Stimulated activated CD4-positive, alpha-beta T cell treated with anti-CD3 and anti-CD28 coated beads, Interleukin-2, amount 100 ng/mL, for 4 hours (primary cell): ENCODE measurements at places on chromosomes 4 and X.

DNA sequence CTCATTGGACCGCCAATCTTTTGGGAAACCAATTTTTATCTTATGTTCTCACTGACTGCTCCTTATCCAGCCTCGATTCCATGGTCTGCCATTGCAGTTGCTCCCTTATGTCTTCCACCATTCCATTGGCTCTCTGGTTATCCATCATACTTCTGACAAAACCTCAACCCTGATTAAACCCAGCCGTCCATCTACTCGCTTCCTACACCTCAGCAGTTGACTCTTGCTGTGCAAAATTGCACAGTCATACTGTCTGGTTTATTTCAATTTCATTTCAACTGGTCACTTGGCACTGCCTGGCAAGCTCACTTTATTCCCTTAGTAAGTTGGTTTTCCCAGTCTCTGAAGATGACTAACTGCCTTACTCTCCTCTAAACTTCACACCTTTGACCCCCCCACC, 26.2 kb downstream of the ARL9 start:
- DNase-seq: no peak

DNA sequence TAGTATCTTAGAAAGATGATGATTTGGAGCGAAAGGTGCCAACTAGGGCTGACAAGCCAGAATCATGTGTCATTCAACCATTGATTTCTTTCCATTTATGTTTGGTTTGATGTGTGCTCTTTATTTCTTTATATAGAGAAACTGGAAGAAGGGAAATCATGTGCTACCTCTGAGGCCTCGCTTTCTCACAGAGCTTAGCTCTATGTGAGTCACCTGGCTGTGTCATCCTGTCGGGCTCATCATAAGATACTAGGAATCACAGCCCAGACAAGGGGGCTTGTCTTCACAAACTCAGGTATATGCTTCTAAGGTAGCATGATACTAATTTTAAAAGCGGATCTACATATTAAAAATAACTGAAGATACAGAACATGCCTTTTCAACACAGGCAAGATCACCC, 81.7 kb upstream of the GPM6B start:
- DNase-seq: no peak

GRCh38 chr4:78179196-78179595, 122.1 kb downstream of the FRAS1 start:
- no peak for DNase-seq

GRCh38 chr4:7853271-7853670, 86.4 kb downstream of the AFAP1 start:
- DNase-seq: no peak

GRCh38 chr4:22454955-22455354, 60.9 kb downstream of the ADGRA3 start:
- no peak for DNase-seq

DNA sequence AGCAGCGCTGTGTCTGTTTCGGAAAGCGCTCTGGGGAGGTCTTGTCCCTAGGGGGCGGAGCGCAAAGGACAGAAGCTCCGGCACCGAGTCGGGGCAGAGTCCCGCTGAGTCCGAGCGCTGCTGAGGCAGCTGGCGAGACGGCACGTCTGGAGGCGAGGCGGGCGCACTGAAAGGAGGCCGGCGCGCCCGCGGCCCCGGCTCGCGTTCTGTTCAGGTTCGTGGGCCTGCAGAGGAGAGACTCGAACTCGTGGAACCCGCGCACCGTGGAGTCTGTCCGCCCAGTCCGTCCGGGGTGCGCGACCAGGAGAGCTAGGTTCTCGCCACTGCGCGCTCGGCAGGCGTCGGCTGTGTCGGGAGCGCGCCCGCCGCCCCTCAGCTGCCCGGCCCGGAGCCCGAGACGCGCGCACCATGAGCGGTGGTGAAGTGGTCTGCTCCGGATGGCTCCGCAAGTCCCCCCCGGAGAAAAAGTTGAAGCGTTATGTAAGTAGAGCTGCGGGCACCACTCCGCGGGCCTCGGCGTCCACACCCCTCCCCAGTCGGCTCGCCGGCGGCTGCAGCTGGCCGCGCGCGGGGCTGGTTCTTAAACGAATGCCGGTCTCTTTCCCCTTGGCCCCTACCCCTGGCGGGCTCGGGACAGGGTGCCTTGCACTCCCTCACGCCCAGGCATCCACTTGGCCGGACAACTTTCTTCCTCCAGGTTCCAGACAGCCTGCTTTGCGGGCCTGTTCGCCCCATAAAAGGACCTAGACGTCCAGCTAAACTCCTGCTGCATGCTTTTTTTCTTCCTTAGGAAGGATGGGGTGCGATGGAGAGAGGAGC, at the start of gene GAB1:
TSS of gene GAB1 (plus strand) at position 96 of the 819 bp plus-strand sequence. CDS start at position 409, 313 bp downstream.
- no peak for DNase-seq

GRCh38 chrX:39944416-39944815, 153.3 kb downstream of the BCOR start:
- DNase-seq: no peak

DNA sequence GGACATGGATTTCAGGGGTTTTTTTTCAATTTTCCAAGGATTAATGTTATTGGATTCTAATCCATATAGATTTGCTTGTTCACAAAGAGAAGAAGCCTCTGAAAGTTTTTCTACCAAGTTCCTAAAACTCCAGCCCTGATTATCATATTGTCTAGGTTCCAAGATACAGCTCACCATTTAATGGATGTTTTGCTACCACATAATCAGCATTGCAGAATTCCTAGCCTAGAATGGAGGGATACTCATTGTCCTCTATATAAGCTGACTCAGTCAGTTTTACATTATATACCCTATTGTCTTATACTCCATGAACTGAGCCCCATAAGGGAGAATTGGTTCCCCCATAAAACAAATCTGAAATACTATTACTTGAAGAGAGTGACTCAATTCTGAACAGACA, 664.7 kb upstream of the FAM241A start:
- DNase-seq: no peak

DNA sequence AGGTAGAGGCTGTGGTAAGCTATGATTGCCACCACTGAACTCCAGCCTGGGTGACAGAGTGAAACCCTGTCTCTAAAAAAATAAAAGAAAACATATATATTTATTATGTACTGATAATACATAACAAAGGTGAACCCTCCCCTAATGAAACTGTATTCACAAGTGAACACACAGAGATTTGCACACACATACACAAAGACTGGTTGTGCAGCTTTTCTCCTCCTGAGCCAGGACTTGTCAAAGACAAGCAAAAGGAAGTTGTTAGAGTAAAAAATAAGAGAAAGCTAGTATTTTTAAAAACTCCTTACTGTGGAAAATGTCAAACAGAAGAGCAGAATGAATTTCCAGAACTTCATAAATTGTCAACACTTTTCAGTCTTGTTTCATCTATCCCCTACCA, 1.5 kb upstream of the GRSF1 start:
- DNase-seq: no peak

GRCh38 chrX:106950381-106950780, 30.2 kb downstream of the CLDN2 start:
- no peak for DNase-seq

DNA sequence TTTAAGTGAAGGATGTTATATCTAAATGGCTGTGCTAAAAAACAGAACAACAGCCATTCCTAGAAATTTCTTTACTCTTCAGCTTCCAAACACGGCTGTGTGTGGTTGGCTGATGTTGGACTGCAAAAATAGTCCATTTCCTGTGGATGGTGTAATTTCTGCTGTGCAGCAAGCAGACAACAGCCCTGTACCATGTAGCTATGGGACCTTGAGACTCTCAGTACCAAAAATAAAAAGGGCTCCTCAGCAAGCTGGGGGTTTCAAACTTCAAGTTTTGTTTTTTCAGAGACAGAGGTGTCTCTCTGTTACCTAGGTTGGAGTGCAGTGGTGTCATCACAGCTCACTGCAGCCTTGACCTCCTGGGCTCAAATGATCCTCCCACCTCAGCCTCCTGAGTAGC, 18.1 kb downstream of the CD40LG start:
- no peak for DNase-seq

DNA sequence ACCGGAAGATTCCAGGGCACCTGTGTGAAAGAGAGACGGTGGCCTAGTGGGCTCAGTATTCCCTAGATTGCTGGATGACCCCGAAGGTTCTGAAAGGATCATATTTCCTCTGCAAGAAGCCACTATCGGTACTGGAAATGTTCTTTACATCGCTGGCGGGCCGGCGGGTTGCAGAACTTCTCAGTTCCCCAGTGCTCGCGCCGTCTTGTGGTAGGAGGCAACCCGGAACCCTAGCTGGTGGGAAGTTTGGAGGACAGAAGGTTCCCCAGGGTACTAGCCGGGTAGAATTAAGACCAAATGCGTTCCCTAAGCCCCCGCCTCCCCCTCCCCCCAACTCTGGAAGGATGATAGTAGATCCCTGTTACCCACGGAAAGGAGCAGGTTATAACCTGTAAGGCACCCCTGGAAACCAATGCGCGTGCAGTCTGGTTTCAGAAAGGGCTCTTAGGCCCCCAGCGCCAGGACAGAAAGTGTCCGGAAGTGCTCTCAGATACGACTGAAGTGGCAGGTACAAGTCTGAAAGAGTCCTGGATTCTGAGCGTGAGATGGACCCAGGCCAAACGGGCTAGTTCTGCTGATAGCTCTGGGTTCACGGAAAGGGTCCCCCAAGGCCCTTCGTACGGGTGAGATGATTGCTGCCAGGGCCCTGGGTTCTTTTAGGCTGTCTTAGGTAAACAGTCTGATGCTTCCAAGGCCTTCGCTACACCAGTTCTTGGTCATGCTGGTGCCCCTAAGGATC, 61.7 kb upstream of the DCAF8L1 start:
- DNase-seq: no peak

DNA sequence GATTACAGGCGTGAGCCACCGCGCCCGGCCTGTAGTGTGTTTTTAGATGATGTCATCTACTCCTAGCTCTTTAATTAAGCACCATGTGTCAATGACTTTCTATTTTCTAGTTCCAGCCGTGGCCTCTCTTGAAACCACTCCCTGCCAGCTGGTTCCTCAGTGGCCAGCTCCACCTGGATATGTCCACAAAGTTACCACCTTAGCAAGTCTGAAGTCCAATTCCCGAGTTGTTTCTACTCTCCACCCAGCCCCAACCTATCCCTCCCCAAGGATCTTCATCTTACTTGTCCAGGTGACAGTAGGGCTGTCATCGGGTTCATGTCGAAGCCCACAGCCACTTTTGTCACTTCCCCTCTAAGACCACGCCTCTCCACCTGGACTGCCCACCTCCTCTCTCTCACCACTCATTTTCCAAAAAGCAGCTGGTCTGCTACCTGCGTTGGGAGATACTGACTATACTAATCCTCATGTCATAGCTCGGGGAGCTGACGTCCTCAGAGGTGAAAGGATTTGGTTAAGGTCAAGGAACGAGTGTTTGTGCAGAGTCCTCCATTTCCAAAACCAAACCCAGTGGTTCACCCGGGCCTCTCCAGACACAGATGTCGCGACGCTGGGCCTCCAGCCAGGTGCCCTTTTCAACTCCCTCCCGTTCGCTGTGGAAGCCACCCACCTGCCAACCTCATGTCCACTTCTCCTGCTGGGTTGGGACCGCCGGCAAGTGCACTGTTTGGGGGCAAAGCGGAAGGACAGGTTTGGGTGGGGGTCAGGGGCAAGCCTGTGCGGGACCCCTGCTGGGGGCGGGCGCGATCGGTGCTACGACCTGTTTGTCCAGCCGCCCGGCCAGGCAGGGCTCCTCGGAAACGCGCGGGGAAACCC, 704 bp downstream of the FAM3A start:
- no peak for DNase-seq

DNA sequence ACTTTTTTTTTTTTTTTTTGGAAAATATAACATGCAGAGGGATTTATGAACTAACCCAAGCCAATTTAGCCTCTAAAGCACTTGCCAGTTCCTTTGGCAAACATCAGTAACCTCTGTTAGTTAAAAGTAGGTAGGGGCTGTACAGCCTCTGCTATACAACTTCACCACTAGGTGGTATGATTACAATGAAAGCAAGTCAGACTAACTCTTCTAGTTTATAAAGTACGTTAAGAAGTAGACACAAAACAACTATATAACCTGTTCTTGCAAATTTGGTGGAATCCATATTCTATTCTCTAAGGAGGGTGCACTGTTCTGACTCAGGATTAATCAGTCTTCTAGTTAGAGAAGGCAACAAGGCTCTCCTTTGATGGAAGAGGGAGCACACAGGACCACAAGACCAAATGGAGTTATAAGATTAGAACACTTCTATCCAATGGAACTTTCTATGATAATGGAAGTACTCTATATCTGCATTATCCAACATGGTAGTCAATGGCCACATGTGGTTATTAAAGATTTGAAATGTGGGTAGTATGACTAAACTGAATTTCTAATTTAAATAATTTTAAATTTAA, 12.8 kb downstream of the AIMP1 start:
- DNase-seq: no peak

DNA sequence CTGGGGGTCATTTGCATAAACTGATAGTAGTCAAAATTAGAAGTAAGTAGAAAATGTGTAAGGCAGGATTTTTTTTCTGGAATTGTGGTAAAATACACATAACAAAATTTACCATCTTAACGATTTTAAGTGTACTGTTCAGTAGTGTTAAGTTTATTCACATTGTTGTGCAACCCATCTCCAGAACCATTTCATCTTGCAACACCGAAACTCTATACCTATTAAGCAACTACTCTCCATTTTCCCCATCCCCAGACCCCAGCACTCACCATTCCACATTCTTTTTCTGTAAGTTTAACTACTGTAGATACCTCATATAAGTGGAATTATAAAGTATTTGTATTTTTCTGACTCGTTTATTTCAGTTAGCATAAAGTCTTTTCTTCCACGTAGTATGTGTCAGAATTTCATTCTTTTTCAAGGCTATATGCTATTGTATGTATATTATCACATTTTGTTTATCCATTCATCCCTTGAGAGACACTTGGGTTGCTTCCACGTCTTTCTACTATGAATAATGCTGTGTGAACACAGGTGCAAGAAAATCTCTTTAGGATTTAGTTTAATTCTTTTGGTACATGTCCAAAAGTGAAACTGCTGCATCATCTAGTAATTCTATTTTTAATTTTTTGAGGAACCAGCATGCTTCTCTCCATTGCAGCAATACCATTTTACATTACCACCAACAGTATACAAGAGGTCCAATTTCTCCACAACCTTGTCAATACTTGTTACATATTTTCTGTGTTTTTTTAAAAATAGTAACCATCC, 39.1 kb upstream of the NSUN7 start:
- no peak for DNase-seq

DNA sequence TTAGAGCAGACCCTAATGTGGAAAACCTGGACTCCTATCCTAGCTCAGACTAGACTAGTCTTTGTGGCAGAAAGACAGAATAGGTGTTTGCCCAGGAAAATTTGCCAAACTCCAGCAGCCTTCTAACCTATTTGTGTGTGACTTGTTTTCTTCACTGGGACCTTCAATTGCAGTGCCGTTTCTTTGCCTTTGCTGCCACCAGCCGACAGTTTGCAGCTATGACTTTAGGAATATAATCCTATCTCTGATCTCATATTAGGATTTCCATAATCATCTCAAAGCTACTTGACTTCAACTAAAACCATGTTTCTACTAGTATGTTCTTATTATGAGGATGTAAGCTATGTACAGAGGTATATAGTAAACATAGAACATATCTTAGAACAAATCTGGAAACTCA, 60.2 kb upstream of the PGAM4 start:
- no peak for DNase-seq

GRCh38 chrX:65581661-65582339, 47.2 kb upstream of the LAS1L start:
- DNase-seq: peak; percentile 31

- DNase-seq: no peak
Observed at GRCh38 chrX:105526431-105526830, 295.9 kb upstream of the NRK start.
